ENCODE measurements at places on chromosomes 4 and X. TPM values are rescaled to one million over a fixed set of nuclear protein-coding genes. Genes with fewer than 3 reads are reported as not detected.

The ADRA2C gene
- not detected for total RNA-seq

DNA sequence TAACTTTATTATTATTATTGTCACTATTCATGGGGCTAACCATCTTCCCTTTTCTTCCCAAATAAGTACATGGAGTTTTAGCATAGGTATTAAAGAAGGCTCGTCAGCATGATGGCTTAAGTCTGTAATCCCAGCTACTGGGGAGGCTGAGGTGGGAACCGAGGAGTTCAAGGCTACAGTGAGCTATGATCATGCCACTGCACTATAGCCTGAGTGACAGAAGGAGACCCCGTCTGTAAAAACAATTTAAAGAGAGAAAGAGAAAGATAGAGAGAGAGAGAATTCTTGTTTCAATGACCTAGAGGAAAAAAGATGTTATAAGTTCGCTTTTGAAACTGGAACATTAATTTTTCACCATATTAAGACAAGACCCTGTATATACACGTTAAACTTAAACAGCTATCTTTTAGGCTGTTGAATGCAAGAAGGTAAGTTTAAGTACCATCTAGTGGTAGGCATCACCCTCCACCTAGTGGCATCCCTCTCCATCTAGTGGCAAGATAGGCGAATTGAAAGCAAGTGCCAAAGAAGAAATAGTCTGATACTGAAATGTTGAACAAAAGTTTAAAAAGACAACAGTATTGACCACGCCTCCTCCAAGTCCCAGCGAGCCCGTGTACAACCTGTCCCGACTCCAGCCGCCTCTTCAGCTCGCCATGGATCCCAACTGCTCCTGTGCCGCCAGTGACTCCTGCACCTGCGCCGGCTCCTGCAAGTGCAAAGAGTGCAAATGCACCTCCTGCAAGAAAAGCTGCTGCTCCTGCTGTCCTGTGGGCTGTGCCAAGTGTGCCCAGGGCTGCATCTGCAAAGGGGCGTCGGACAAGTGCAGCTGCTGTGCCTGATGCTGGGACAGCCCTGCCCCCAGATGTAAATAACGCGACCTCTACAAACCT, 26.0 kb upstream of the YTHDC1 start:
- no peak overlapping the region for H3K27ac ChIP-seq
- H3K36me3 ChIP-seq, result no peaks in the 10 kb centered on the region
- peak; percentile 49 for DNase-seq
- peaks cover 17% of the 10 kb centered on the region for H3K27me3 ChIP-seq
- H3K4me3 ChIP-seq, result peak overlapping the region; percentile 77

The SRP72 gene
- 123 TPM for total RNA-seq

- no peak overlapping the region for H3K27ac ChIP-seq
- H3K4me3 ChIP-seq, result no peak overlapping the region
- DNase-seq, result no peak
- peaks cover 4% of the 10 kb centered on the region for H3K36me3 ChIP-seq
- H3K4me1 ChIP-seq, result no peaks in the 10 kb centered on the region
These were observed 150.4 kb downstream of the MGST2 start for GRCh38 chr4:139815778-139816601.

The ARAP2 gene
- total RNA-seq, result 63.7 TPM

The COL4A6 gene
- not detected for total RNA-seq

DNA sequence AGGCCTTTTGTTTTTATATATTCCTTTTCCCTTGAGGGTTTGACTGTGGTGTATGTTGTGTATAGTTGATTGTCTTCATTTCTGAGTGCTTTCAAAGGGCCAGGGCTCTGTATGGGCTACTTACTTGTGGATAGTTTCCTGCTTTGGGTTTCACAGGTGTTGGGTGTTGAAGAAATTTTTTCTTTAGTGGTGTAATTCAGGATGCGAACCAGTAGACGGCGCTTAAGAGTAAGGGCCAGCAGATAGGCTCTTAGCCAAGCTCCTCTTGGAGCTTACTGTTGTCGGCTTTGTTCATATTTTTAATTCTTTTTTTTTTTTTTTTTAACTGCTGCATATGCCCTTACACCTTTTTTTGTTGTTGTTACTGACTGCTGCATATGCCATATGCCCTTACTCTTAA, 276.3 kb upstream of the GALNT7 start:
- DNase-seq, result no peak
- no peak overlapping the region for H3K4me3 ChIP-seq
- H3K27me3 ChIP-seq, result no peaks in the 10 kb centered on the region
- H3K27ac ChIP-seq, result no peak overlapping the region

The PAGE5 gene
- 0.85 TPM for total RNA-seq

The KLF8 gene
- total RNA-seq, result 2.9 TPM

GRCh38 chr4:124863040-124863545, 150.6 kb upstream of the ANKRD50 start:
- no peaks in the 10 kb centered on the region for H3K4me1 ChIP-seq
- H3K27me3 ChIP-seq, result no peaks in the 10 kb centered on the region
- no peak for DNase-seq

GRCh38 chr4:42895452-42895851, 2.9 kb downstream of the GRXCR1 start:
- DNase-seq, result no peak
- no peak overlapping the region for H3K27ac ChIP-seq
- no peaks in the 10 kb centered on the region for H3K36me3 ChIP-seq
- peaks cover 6% of the 10 kb centered on the region for H3K27me3 ChIP-seq
- no peaks in the 10 kb centered on the region for H3K4me1 ChIP-seq

DNA sequence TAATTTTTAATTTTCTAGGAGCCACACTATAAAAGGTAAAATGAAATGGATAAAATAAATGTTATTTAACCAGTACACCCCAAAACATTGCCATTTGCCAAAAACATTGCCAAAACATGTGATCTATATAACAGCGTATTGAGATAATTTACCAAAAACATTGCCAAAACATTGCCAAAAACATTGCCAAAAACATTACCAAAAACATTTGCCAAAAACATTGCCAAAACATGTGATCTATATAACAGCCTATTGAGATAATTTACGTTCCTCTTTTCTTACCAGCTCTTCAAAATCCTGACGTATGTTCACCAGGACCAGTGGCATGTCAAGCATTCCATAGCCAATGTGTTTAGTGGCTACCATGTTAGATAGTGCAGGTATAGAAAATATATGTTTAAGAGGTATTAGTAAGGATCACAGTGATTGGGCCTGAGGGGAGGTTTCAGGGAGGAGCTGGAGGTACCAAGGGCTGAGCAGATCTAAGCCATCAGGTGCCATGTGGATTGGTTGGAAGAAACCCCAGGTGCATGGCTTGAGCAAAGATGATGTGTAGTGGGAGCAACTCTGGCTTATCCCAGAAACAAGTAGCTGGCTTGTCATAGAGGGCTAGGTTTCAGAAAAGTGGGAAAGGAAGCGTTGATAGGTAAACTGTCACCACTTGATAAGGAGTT, 42.6 kb downstream of the RAPGEF2 start:
- no peak overlapping the region for H3K4me3 ChIP-seq
- H3K27ac ChIP-seq, result no peak overlapping the region
- no peaks in the 10 kb centered on the region for H3K4me1 ChIP-seq
- no peaks in the 10 kb centered on the region for H3K27me3 ChIP-seq
- no peak for DNase-seq

- H3K4me3 ChIP-seq, result peak overlapping the region; percentile 23
- H3K27ac ChIP-seq, result peak overlapping the region; percentile 31
- H3K36me3 ChIP-seq, result peaks cover 25% of the 10 kb centered on the region
- no peak for DNase-seq
- no peaks in the 10 kb centered on the region for H3K27me3 ChIP-seq
These were observed 103.5 kb downstream of the TNIP2 start for GRCh38 chr4:2652415-2653160.

- H3K4me3 ChIP-seq, result no peak overlapping the region
- no peak for DNase-seq
- no peak overlapping the region for H3K27ac ChIP-seq
- H3K36me3 ChIP-seq, result no peaks in the 10 kb centered on the region
- no peaks in the 10 kb centered on the region for H3K27me3 ChIP-seq
- peaks cover 5% of the 10 kb centered on the region for H3K4me1 ChIP-seq
These were observed 42.2 kb upstream of the EPGN start for GRCh38 chr4:74266081-74266480.

The PRDM5 gene
- total RNA-seq, result 0.58 TPM

The POF1B gene
- total RNA-seq, result not detected

The ZBTB49 gene
- total RNA-seq, result 9.7 TPM

The FAM184B gene
- total RNA-seq, result not detected

The ZCCHC4 gene
- total RNA-seq, result 12.2 TPM

The GPR50 gene
- total RNA-seq, result not detected

- H3K36me3 ChIP-seq, result no peaks in the 10 kb centered on the region
- H3K27ac ChIP-seq, result no peak overlapping the region
- H3K4me1 ChIP-seq, result no peaks in the 10 kb centered on the region
- no peak for DNase-seq
- H3K4me3 ChIP-seq, result no peak overlapping the region
These were observed 1242.8 kb upstream of the DIAPH2 start for GRCh38 chrX:95441836-95442235.

GRCh38 chr4:81605271-81605670, 133.6 kb upstream of the RASGEF1B start:
- no peak overlapping the region for H3K27ac ChIP-seq
- H3K27me3 ChIP-seq, result no peaks in the 10 kb centered on the region
- no peak for DNase-seq

The FGA gene
- not detected for total RNA-seq

GRCh38 chr4:14669371-14669770, 332.9 kb upstream of the CPEB2 start:
- no peaks in the 10 kb centered on the region for H3K27me3 ChIP-seq
- DNase-seq, result no peak
- no peaks in the 10 kb centered on the region for H3K4me1 ChIP-seq
- no peak overlapping the region for H3K4me3 ChIP-seq

The PRSS12 gene
- not detected for total RNA-seq

DNA sequence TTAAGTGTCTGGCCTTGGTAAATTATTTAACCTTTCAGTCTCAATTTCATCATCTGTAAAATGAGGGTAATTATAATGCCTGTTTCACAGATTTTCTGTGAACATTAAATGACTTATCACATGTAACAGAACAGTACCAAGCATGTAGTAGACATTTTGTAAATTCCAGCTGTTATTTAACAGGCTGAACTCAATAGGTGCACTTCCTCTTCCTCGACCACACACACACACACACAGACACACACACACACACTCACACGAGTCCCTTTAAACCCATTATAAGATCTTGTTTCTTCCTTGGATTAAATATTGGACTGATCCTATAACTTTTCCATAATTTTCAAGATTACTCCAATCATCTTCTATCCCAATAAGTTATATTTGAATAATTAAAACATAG, 53.4 kb upstream of the COL25A1 start:
- no peak overlapping the region for H3K4me3 ChIP-seq
- H3K4me1 ChIP-seq, result peaks cover 36% of the 10 kb centered on the region
- H3K27ac ChIP-seq, result no peak overlapping the region
- H3K27me3 ChIP-seq, result peaks cover 67% of the 10 kb centered on the region

GRCh38 chr4:164192844-164193243, 561.1 kb upstream of the SMIM31 start:
- H3K4me3 ChIP-seq, result no peak overlapping the region
- H3K27ac ChIP-seq, result no peak overlapping the region

DNA sequence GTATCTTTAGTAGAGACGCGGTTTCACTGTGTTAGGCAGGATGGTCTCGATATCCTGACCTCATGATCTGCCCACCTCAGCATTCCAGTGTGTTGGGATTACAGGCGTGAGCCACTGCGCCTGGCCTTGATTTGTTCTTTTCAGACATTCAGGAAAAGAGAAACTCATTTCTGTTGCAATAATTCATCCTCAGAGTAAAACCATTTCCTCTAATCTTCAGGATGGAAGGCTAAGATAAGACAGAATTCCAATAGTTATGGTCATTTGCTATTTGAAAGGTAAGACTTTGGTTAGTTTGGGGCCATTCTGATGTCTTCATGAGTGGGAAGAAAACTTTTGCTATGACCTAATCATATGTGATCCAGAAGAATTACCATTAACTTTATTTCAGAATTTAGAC, 83.0 kb downstream of the LRP2BP start:
- H3K27ac ChIP-seq, result no peak overlapping the region
- peaks cover 41% of the 10 kb centered on the region for H3K36me3 ChIP-seq
- peaks cover 2% of the 10 kb centered on the region for H3K4me1 ChIP-seq

The MAGEB4 gene
- total RNA-seq, result not detected

DNA sequence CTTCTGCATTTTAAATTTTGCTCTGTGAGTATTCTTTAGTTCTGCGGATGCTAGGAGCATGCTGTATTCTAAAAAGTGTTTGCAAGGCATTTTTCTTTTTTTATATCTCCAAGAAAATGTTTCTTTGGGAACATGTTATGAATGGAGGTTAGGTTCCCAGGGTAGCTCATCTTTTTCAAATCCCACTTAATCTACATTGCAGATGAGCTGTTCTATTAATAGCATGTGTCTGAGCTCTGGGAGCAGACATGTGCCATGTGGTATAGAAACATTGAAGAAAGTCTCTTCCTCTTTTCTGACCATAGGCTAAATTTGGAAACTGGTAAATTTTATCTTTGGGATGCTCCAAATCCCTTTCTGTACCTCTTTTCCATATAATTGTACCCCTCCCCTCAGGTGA, 23.2 kb downstream of the DIAPH2 start:
- no peak for DNase-seq
- H3K36me3 ChIP-seq, result peaks cover 3% of the 10 kb centered on the region
- no peak overlapping the region for H3K27ac ChIP-seq
- H3K4me1 ChIP-seq, result peaks cover 1% of the 10 kb centered on the region

The ADGRG4 gene
- total RNA-seq, result not detected

DNA sequence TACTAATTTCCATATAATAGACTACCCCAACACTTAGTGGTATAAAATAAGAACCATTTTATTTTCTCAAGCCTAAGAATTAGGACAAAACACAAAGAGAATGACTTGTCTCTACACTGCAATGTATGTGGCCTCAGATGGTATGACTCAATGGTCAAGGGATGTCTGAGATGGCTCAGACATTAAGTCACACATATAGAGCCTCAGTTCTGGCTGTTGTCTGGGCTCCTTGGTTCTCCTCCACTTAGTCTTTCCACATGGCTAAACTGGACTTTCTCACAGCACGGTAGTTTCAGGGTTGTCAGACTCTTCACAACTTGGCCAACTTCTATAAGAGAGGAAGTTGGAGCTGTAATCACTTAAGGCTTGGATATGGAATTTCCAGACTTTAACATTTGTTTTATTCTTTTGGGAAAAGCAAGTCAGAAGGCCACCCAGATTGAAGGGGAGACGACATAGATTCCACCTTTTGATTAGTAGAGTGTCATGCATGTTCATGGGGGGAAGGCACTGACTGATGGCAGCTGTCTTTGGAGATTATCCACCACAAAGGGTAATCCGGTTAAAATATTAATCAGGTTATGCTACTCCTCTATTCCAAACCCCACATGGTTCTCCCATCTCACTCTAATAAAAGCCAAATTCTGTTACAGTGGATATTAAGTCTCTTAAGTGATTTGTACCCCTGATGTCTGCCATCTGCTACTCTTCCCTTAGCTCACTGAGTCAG, 9.4 kb downstream of the IL15 start:
- H3K36me3 ChIP-seq, result no peaks in the 10 kb centered on the region
- H3K4me1 ChIP-seq, result no peaks in the 10 kb centered on the region
- H3K27me3 ChIP-seq, result peaks cover 3% of the 10 kb centered on the region
- H3K27ac ChIP-seq, result no peak overlapping the region
- H3K4me3 ChIP-seq, result no peak overlapping the region
- no peak for DNase-seq

The GSPT2 gene
- total RNA-seq, result 13.2 TPM

GRCh38 chrX:39519566-39520301, 578.0 kb downstream of the BCOR start:
- DNase-seq, result no peak
- no peaks in the 10 kb centered on the region for H3K4me1 ChIP-seq
- no peak overlapping the region for H3K27ac ChIP-seq
- no peaks in the 10 kb centered on the region for H3K36me3 ChIP-seq
- H3K27me3 ChIP-seq, result peaks cover 2% of the 10 kb centered on the region
- H3K4me3 ChIP-seq, result no peak overlapping the region
